MM.1S (cell line): ENCODE measurements at places on chromosomes 12 and 14.

GRCh38 chr12:110088936-110089335, 35.2 kb upstream of the IFT81 start:
- H3K4me3 ChIP-seq: no peak overlapping the region
- H3K27ac ChIP-seq: no peak overlapping the region
- H3K27me3 ChIP-seq: no peaks in the 10 kb centered on the region
- H3K36me3 ChIP-seq: no peaks in the 10 kb centered on the region
- no peaks in the 10 kb centered on the region for H3K4me1 ChIP-seq
- DNase-seq: no peak

DNA sequence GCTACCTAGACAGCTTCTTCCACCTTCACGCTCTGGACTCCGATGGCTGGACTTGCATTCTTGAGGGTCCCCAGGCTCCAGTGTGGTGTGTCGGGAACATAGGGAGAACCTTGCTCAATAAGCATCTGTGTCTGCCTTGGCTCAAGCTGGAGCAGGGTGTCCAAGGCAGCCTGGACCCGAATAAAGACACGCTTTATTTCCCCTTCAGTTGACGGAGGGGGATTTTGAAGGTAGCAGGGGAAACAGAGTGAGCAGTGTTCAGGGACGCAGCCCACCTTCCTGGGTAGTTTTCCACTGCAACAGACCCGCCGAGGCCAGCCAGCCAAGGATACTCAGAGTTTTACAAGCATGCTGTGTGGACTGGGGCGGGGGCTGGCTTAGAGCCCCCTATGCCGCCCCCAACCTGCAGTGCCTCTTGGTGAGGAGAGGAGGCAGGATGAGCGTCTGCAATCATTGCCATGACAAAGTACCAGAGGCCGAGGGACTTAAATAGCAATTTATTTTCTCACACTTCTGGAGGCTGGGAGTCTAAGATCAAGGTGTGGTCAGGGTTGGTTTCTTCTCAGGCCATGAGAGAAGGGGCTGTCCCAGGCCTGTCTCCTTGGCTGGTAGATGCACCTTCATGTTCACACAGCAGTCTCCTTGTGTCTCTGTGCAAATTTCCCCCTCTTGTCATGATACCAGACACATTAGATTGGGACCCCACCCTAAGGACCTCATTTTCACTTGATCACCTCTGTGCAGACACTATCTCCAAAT, 201.2 kb downstream of the CHST11 start:
- no peak overlapping the region for H3K4me3 ChIP-seq
- H3K27ac ChIP-seq: no peak overlapping the region
- H3K4me1 ChIP-seq: no peaks in the 10 kb centered on the region
- H3K27me3 ChIP-seq: no peaks in the 10 kb centered on the region
- no peaks in the 10 kb centered on the region for H3K36me3 ChIP-seq
- no peak for DNase-seq

DNA sequence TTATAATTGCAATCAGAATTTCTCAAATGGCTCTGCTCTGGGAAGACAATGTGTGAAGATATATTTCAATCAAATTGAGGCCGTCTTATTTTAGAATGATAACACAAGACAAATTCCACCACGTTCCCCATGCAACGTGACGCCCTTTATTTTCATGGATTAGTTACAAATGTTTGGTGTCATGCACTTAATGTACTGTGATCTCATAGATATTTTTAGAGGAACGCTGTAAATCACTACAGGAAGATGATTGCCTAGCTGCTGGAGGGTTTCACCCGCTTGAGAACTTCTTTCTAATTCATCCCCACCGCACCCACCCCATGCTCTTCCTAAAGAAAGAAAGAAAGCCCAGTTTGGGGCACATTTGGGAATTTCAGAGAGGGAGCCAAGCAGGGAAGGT, 117.2 kb downstream of the PLXNC1 start:
- H3K4me3 ChIP-seq: no peak overlapping the region
- peaks cover 35% of the 10 kb centered on the region for H3K36me3 ChIP-seq
- no peak for DNase-seq
- no peaks in the 10 kb centered on the region for H3K27me3 ChIP-seq

GRCh38 chr12:50788561-50788960, 24.7 kb downstream of the ATF1 start:
- H3K36me3 ChIP-seq: no peaks in the 10 kb centered on the region
- no peaks in the 10 kb centered on the region for H3K4me1 ChIP-seq
- no peak overlapping the region for H3K27ac ChIP-seq

DNA sequence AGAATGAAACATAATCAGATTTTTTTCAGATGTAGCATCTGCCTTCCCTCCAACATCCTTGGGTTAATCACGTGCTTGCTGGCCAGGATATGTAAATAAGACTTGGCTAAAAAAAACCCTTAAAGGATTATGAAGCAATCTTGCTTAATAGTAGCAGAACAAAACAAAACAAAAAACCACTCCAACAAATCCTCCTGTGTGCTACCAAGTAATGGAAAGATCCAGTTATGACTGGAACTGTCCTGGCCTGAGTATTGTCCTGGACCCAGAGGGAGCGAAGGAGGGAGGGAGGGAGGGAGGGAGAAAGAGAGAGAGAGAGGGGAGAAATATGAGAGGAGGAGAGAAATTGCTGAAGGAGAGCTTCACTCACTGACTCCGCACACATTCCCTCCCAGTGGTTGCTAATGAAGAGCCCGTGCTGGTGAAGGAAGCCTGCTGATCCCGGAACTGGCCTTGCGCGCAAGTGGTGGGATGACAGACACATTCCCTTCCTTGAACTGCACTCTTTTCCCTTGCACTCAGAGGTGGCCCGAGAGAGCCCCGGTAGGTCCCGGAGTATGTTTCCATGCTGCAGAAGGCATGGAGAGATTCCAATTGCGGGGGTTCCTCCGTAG, 57.2 kb downstream of the HMGA2 start:
- H3K27me3 ChIP-seq: no peaks in the 10 kb centered on the region
- no peak for DNase-seq
- H3K36me3 ChIP-seq: no peaks in the 10 kb centered on the region
- H3K4me1 ChIP-seq: no peaks in the 10 kb centered on the region
- H3K27ac ChIP-seq: no peak overlapping the region

- H3K4me1 ChIP-seq: peaks cover 34% of the 10 kb centered on the region
- H3K27me3 ChIP-seq: no peaks in the 10 kb centered on the region
- H3K4me3 ChIP-seq: no peak overlapping the region
- no peaks in the 10 kb centered on the region for H3K36me3 ChIP-seq
Measured at GRCh38 chr14:65720743-65721142, 308.2 kb downstream of the FUT8 start.

GRCh38 chr14:89728964-89729363, 225.6 kb downstream of the EFCAB11 start:
- no peaks in the 10 kb centered on the region for H3K27me3 ChIP-seq
- H3K36me3 ChIP-seq: no peaks in the 10 kb centered on the region
- DNase-seq: no peak
- H3K4me3 ChIP-seq: no peak overlapping the region
- 0 out of 2 replicates have a peak, but pooled peaks cover 5% of the 10 kb centered on the region for H3K4me1 ChIP-seq

DNA sequence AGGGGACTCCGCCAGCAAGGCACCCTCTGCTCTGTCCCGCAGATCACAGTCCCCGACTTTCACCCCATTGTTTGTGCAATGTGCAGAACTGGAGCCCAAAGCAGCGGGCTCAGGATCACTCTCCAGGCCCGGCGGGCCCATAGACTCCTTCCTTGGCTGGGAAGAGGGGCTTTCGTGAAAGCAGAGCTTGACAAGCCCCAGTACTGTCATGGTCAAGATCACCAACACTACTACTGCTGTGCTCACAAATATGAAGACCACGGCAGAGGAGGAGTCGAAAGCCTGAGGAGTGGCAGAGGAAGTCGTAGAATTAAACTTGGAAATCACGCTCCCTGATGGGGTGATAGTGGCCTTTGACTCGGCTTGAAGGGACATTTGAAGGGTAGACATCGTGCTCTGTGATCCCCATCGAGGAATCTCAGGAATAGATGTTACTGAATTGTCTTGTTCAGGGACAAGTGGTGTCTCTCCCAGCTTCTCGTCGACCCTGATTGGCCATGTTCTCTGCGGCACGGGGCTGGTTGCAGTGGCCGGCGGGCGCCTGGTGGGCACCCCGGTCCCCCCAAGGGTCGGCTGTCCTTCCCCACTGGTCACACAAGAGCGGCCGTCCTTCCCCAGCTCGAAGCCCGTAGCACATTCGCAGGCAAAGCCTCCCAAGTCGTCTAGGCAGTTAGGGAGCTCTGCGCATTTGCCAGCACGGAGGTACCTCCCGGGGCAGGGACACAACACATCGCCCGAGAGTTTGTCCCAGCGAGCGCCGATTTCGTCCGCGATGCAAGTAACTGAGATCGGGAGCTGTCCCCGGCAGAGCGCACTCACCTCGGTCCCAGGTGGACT, 1.1 kb downstream of the CLEC14A start:
- H3K27me3 ChIP-seq: no peaks in the 10 kb centered on the region
- no peak overlapping the region for H3K27ac ChIP-seq
- no peaks in the 10 kb centered on the region for H3K4me1 ChIP-seq

DNA sequence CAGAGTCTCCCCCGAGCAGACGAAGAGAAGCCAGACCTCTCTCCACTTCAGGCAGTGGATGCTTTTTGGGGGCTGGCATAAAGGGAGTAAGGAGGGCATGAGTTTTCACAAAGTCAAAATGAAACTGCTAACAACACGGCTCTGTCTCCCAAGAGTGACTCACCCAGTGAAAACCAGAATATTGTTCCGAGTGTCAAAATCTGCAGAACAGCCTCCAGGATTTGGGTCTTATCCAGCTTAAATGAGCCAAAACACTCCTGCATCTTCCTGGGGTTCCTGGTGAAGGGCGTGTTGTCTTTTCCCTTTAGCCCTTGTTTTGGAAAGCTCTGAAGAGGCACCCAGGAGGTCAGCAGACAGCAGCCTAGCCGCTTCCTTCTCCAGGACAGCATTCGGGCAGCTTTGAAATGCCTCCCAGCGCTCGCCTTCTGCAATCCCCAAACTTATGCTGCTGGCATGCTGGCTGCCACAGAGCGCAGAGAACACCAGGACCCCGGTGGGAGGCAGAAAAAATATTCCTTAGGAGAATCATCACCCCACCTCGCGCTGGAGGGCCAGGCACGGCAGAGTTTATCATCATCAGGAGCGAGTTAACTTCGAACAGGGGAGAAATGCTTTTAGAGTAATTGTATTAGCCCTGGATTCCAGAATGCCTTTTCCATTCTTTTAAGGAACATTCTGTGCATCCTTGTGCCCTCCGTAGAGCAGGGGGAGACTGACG, 117.7 kb upstream of the NCOR2 start:
- no peaks in the 10 kb centered on the region for H3K4me1 ChIP-seq
- H3K27ac ChIP-seq: no peak overlapping the region
- DNase-seq: no peak

DNA sequence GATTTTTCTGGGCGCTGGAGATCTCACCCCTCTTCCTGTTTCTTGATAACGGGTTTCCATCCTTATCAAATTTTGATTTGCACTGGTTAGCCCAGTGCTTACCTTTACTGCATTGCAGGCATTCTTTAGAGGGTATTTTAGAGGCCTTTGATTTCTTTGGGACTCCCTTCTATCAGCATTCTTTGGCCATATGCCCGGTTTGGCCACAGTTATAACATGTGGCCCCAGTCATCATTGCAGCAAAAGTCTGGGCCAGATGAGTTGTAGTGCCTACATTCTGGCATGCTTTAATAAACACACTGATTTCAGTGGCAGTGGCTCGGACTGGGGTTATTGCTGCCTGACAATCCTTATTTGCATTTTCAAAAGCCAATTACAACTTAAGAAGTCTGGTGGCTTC, 82.3 kb downstream of the KCNMB4 start:
- no peaks in the 10 kb centered on the region for H3K36me3 ChIP-seq
- H3K27me3 ChIP-seq: no peaks in the 10 kb centered on the region
- H3K27ac ChIP-seq: no peak overlapping the region
- H3K4me1 ChIP-seq: peaks cover 10% of the 10 kb centered on the region
- H3K4me3 ChIP-seq: no peak overlapping the region
- no peak for DNase-seq

DNA sequence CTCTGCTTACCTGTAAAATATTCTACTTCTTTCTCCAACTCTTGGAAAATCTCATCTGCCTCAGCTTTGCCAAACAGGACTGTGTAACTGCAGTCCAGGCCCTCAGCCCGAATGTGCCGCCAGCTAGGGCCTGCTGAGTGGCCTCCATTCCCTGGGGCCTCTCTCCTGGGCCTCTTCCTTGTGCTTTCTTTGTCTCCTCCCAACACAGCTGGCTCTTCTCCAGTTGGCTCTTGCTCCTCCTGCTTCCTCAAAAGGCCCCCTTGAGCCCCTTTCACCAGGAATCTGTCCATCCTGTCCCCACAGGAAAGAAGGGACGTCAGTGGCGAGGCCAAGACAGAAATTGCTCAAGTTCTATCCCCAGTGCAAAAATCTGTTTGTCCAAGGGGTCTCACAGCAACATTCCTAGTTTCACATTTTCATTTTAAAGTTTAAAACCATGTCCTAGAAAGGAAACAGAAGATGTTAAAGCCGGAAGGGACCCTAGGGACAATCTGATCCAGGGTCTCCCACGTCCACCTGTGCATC, 713 bp downstream of the ALKBH2 start:
- DNase-seq: no peak
- peak overlapping the region; percentile 86 for H3K4me3 ChIP-seq
- H3K27me3 ChIP-seq: no peaks in the 10 kb centered on the region
- H3K27ac ChIP-seq: peak overlapping the region; percentile 41; the same call in 1 of the 2 replicates
- peaks cover 19% of the 10 kb centered on the region for H3K4me1 ChIP-seq

DNA sequence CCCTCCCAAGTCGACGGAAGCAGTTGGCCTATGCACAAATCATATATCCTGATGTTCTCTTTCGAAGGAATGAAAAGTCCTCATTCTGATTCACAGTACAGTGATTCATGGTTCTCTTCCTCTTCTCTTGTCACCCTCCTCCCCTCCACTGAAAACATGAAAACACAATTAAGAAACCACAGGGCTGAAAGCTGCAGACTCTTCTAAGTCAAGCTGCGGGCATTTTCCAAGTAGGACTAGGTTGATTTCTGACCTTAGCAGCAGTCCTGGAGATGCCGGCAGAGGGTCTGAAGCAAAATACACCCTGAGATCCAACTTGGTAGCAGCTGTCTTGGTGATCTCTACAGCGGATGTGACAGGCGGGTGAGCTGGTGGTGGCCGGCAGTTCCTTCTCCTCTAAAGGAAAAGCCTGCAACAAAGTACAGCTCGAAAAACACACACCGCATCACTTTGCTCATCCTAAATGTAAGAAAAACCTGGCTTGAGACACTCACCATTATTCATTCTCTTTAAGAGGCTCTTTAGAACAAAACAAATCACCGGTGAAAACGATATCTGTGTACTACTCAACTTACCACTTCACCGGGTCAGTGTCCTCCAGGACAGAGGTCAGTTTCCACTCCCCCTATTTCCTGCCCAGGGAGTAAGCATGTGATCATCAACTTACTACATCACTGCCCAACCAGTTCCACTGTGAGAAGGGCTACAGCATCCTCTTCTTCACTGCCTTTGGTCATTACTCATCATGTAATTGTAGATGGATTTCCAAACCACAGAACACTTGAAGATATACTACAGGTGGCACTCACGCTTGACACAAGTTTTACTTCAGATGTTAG, 6.0 kb downstream of the TMCC3 start:
- H3K27ac ChIP-seq: peak overlapping the region; percentile 10; the same call in 1 of the 2 replicates
- no peak overlapping the region for H3K4me3 ChIP-seq
- no peaks in the 10 kb centered on the region for H3K36me3 ChIP-seq
- H3K27me3 ChIP-seq: no peaks in the 10 kb centered on the region

DNA sequence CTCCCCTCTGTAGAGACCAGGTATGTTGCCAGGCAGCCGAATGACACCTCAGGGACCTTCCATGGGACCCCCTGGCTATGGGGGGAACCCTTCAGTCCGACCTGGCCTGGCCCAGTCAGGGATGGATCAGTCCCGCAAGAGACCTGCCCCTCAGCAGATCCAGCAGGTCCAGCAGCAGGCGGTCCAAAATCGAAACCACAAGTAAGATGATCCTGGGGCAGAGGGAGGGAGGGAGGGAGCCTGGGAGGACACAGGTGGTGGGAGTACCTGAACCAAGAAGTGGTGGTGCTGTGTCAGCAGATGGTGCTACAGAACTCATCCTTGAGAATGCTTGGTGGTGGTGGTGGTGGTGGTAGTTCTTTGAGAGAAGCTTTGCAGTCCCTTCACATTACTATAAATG, 1.0 kb downstream of the SMARCD1 start:
- no peaks in the 10 kb centered on the region for H3K27me3 ChIP-seq
- H3K36me3 ChIP-seq: peaks cover 18% of the 10 kb centered on the region; the same call in 1 of the 2 replicates
- peaks cover 15% of the 10 kb centered on the region for H3K4me1 ChIP-seq
- H3K4me3 ChIP-seq: peak overlapping the region; percentile 85
